ENCODE measurements at places on chromosomes 6 and 20.

DNA sequence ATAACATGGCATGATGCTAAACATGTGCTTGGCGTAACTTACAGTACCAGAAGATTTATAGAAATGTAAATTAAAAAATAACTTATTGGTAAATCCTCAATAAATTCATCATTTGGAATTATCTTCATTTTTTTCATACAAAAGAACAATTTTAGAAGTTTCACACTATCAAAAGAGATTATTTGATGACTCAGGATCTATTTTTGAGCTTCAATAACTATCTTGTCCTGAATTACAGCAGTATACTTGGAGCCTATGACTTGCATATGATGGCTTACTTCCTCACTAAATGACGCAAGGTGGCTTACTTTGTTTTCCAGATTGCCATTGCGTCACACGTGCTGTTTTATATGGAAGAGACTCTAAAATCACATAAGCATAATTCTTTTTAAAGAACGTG is 49.2 kb downstream of the KHDRBS2 start:
- no peak for DNase-seq

GRCh38 chr6:56946368-56946767 is 8.5 kb upstream of the BEND6 start:
- no peak for DNase-seq

GRCh38 chr6:160030103-160030502 is 61.2 kb downstream of the IGF2R start:
- peak; percentile 91 for DNase-seq

GRCh38 chr6:128966934-128967333 is 84.0 kb downstream of the LAMA2 start:
- no peak for DNase-seq

GRCh38 chr20:39784693-39785092 is 822.5 kb downstream of the DHX35 start:
- DNase-seq, result no peak

GRCh38 chr6:151534576-151534975 is 40.8 kb downstream of the CCDC170 start:
- DNase-seq, result no peak

GRCh38 chr6:108348655-108349349 is 53.9 kb downstream of the AFG1L start:
- no peak for DNase-seq

- DNase-seq, result no peak
Measured at GRCh38 chr6:36598326-36598725, 4.2 kb downstream of the SRSF3 start.

- DNase-seq, result no peak
Measured at GRCh38 chr6:31763619-31763940, 1.1 kb downstream of the SAPCD1 start.

DNA sequence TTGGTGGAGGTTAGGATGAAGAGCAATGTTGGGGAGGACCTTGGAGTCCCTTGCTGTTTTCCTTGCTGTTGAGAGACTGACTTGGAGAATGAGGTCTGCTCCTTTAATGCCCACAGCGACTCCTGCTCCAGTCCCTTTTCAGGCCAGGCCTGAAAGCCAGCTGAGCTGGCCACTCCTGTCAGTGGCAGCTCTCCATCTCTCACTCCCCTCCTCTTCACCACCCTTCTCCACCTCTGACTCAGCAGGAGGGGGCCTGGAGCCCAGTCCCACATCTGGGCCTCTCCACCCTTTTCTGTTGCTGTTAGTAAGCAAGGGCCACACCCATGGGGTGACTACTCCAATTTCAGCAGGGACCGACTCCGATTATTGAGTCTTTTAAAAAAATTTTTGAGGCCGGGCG is 2.2 kb downstream of the SNX21 start:
- DNase-seq, result no peak

- DNase-seq, result no peak
Measured at GRCh38 chr6:34981951-34982350, 92.9 kb downstream of the ANKS1A start.

- DNase-seq, result peak; percentile 88
Measured at GRCh38 chr6:41682056-41682477, 43.8 kb downstream of the MDFI start.

DNA sequence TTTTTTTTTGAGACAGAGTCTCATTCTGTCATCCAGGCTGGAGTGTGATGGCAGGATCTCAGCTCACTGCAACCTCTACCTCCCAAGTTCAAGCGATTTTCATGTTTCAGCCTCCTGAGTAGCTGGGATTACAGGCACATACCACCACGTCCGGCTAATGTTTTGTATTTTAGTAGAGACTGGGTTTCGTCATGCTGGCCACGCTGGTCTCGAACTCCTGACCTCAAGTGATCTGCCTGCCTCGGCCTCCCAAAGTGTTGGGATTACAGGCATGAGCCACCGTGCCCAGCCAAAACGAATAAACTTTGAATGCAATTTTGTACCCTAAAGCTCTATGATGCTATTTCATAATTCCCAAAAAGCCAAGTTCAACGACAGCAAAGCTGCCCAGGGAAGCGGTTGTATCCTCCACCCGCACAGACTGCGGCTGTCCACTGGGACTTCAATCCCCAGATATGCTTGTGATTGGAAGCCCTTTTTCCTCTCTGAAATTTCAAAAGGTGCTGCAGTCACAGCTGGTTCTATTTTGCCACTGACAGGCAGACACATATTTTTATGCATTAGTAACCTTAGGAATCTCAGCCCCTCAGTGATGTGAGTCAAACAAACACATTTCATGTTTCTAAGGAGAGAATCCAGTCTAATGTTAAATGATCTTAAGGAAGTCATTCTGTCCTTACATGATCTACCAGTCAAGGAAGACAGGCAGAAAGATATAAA is 8.7 kb upstream of the RAMACL start:
- DNase-seq, result no peak

DNA sequence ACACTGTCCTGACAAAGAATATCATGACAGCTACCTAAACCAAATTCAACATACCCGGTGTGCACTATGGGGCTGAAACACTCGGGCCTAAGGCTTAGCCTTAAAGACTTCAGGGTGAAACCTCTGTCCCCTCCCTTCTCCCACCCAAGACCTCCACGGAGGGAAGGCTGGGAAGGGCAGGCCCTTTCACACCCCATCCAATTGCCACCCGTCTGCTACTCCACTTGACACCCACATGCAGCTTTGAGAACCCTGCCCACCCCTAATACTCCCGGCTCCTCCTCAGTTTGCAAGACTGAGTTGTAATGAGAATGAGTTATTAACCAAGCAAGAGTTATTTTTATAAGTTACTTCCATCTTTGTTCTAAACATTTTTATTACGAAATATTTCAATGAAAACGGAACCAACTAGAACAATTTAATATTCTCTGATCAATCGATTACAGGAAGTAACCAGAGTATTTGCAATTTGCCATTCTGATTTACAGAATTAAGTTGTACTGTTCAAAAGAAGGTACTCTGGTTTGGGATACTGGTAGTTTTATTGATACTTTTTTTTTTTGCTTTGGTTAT is 3.7 kb downstream of the TAF4 start:
- DNase-seq, result no peak

DNA sequence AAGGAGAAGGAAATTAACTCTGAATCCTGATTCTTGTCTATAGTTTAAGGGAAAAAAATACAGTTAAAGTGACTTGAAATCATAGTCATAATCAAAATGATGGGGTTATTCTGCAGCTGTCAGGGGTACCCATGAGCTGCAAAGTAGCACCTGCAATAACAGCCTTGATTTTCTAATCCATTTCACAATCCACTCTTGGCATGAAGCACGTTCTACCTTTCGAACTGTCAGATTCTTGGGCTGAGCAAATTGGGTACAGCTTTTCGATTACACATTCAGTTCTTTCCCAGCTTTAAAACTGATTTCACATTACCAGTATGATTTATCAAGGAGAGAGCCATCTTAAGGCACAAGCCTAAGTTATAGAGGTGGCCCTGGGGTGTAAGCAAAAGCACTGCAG is 118.5 kb upstream of the DTNBP1 start:
- DNase-seq, result no peak

GRCh38 chr6:158688860-158689259 is 39.0 kb downstream of the SYTL3 start:
- DNase-seq, result no peak

DNA sequence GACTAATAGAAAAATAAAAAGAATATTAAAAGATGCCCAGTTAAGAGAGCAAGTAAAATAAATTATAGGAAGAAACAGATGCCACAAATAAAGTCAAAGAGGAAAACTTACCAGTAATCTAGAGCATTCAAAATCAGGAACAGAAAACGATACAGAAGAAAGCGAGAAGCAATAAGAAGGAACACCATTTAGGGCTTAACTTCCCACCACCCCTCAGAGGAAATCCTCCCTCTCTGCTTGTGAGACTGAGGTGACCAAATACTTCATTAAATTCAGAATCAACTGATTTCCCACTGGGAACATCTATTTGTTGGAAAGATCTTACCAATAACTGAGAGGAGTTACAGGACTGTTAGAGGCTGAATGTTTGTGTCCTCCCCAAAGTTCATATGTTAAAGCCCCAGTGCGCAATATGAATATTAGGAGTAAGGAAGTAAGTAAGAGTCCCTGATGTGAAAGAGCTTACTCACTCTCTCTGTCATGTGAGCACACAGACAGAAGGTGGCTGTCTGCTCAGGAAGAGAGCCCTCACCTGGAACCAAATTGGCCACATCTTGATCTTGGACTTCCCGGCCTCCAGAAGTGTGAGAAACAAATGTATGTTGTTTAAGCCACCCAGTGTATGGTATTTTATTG is 19.5 kb downstream of the KATNA1 start:
- DNase-seq, result no peak

- DNase-seq, result peak; percentile 15
Measured at GRCh38 chr20:5056801-5057599, 55.7 kb upstream of the SLC23A2 start.

DNA sequence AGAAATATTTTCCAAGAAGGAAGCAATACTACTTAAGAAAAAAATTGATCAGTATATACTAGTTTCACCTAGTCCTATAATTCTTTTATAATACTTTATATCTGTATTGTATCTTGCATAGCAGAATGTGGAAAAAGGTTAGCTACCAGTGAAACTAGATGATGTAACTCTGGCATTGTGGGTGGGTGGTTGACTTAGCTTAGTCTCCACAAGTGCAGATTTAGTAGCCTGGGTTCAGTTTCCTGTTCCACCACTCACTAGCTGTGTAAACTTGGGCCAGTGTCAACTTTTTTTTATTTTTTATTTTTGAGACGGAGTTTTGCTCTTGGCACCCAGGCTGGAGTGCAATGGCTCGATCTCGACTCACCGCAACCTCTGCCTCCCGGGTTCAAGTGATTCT is 2.0 kb downstream of the MUC21 start:
- no peak for DNase-seq

GRCh38 chr6:8627085-8627861 is 191.9 kb upstream of the SLC35B3 start:
- no peak for DNase-seq

DNA sequence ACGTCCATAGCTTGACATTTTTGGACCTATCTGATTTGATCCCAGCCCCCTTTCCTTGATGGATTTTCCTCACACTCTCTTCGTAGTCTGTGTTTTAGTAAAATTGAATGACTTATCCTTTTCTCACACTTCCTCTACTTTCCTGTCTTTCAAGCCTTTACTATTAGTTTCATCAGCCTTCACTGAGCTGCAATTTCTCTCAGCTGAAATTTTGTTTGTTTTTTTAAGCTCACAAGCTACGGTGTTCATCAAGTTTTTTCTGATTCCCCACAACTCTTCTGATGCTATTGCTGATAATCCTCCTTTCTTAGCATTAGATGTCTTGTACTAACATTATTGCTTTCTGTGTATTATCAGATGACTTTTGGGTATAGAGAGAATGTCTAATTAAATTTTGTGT is 263.7 kb downstream of the TBX18 start:
- DNase-seq, result no peak

DNA sequence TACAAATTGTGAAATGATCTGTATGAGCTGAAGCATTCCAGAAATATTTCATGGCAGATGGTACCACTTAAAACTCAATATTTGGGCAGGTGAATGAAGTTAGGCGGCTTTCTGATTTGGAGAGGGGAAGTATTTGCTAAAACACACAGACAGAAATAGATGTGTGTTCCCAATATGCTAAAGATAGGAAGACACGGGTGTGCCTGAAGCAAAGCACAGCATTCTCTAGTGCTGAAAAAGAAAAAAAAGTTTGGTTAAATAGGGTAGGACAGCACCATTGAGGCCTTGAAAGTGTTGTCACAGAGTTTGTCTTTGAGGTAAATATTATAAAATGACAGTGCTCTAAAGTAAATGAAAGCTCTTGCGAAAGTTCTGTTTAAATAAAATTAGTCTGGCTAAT is 252.2 kb upstream of the HSF2 start:
- DNase-seq, result no peak

DNA sequence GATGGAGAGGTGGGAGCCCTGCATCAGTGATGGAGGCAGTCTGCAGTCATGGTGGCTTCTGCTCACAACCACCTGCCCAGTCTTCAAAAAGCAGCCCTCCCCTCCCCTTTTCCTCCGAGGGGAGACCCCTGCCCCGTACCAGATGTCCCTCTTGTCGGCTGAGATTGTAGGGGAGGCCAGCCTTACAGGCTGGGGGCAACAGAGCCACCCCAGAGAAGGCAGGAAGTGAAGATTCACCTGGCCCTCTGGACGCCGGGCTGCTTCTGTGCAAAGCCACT is 4.5 kb downstream of the TNFRSF6B start:
- no peak for DNase-seq

GRCh38 chr6:168433898-168434297 is 7.1 kb upstream of the SMOC2 start:
- no peak for DNase-seq
